ENCODE measurements at places on chromosomes 13 and 19.

DNA sequence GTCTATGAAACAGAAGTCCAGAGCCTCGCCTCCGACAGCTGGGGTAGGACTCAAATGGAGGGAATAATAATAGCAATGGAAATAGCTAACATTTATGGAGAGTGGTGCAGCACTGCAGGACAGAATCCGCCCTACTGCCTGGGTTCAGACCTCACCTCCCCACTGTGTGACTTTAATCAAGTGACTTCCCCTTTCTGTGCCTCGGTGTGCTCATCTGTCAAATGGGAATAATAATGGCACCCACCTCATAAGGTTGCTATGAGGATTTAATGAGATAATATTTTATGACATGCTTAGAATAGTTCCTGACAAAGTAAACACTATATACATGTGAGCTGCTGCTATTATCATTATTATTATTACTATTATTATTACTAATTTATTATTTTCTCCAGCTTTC, 3.2 kb downstream of the LRFN1 start:
- H3K4me3 ChIP-seq, result no peak overlapping the region
- no peak for DNase-seq
- no peaks in the 10 kb centered on the region for H3K36me3 ChIP-seq
- peaks cover 4% of the 10 kb centered on the region for H3K27me3 ChIP-seq

- no peak for DNase-seq
- H3K27me3 ChIP-seq, result no peaks in the 10 kb centered on the region
- peaks cover 13% of the 10 kb centered on the region for H3K4me1 ChIP-seq
- no peak overlapping the region for H3K4me3 ChIP-seq
These were observed 542.0 kb downstream of the DIAPH3 start for GRCh38 chr13:59621773-59622172.

DNA sequence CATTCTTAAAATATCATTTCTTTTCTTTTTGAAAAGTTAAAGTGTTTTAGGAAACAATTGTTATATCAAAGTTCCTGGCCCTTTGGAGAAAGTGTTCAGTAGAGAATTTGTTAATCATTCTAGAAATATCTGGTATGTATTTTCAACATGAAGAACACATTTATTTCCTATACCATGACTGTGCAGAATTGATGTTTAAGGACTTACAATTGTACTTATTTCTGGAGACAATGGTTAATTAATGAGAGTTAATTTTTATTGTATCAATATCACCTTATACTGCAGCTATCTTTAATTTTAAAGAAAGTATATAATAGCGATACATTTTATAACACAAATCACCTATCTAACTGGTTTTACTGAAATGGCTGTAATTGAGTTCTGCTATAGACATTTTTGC, 95.3 kb downstream of the TEX29 start:
- H3K4me1 ChIP-seq, result no peaks in the 10 kb centered on the region
- no peak overlapping the region for H3K27ac ChIP-seq
- no peaks in the 10 kb centered on the region for H3K36me3 ChIP-seq

GRCh38 chr19:15562861-15563260, 52.2 kb upstream of the CYP4F8 start:
- peaks cover 12% of the 10 kb centered on the region for H3K4me1 ChIP-seq
- peak; percentile 87 for DNase-seq
- H3K27ac ChIP-seq, result no peak overlapping the region
- H3K4me3 ChIP-seq, result no peak overlapping the region

Data from SJCRH30 (cell line).